A549 treated with Hydrocortisone at 1 μM for 4 hours (cell line): ENCODE measurements at places on chromosomes 6 and 20. TPM values are rescaled to one million over a fixed set of nuclear protein-coding genes. Genes with fewer than 3 reads are reported as not detected.

Gene CABLES2
- total RNA-seq, result 4.4 to 6.4 TPM (median 5.7 TPM) in 5 replicates

Gene BPI
- not detected in 5 replicates for total RNA-seq

Gene TRIM26
- 24.5 to 31.0 TPM (median 25.9 TPM) in 5 replicates for total RNA-seq

Gene SLC22A2
- 0.05 to 0.18 TPM (median 0.05 TPM) in 3 of 5 replicates, not detected in the others for total RNA-seq

Gene RHAG
- not detected in 5 replicates for total RNA-seq

Gene HSPA1L
- 1.2 to 2.0 TPM (median 1.6 TPM) in 5 replicates for total RNA-seq

Gene FBXL4
- total RNA-seq, result 4.5 to 7.1 TPM (median 5.8 TPM) in 5 replicates

Gene OR12D3
- total RNA-seq, result not detected in 5 replicates

Gene MYB
- 0.59 to 1.2 TPM (median 0.95 TPM) in 5 replicates for total RNA-seq

Gene HFE
- total RNA-seq, result 8.0 to 14.6 TPM (median 12.4 TPM) in 5 replicates

Gene GMPR
- 4.3 to 6.5 TPM (median 5.6 TPM) in 5 replicates for total RNA-seq

Gene POU3F2
- total RNA-seq, result not detected in 5 replicates

Gene AFG1L
- 1.6 to 2.3 TPM (median 2.0 TPM) in 5 replicates for total RNA-seq

Gene CPNE5
- total RNA-seq, result 0.12 to 0.16 TPM (median 0.14 TPM) in 5 replicates

Gene OPRM1
- not detected in 5 replicates for total RNA-seq

Gene RBM24
- total RNA-seq, result 6.1 to 7.7 TPM (median 6.4 TPM) in 5 replicates

Gene FAXC
- 6.0 to 7.3 TPM (median 7.1 TPM) in 5 replicates for total RNA-seq

Gene GZF1
- 9.2 to 12.6 TPM (median 11.3 TPM) in 5 replicates for total RNA-seq

Gene PNISR
- total RNA-seq, result 18.5 to 28.8 TPM (median 26.7 TPM) in 5 replicates

Gene CLVS2
- total RNA-seq, result 0.08 to 0.26 TPM (median 0.17 TPM) in 5 replicates

Gene CDH26
- 0.06 to 0.30 TPM (median 0.13 TPM) in 5 replicates for total RNA-seq

Gene MMP24
- total RNA-seq, result 29.2 to 32.4 TPM (median 29.6 TPM) in 5 replicates

Gene KCNK16
- total RNA-seq, result not detected in 5 replicates

Gene KIAA0408
- 5.3 to 7.5 TPM (median 5.6 TPM) in 5 replicates for total RNA-seq

Gene NEURL2
- 0.72 to 1.2 TPM (median 0.95 TPM) in 5 replicates for total RNA-seq

Gene DSP
- 31.5 to 60.6 TPM (median 41.5 TPM) in 5 replicates for total RNA-seq

Gene PLCG1
- 35.9 to 65.5 TPM (median 41.0 TPM) in 5 replicates for total RNA-seq

Gene SLC35D3
- total RNA-seq, result 0.05 to 0.09 TPM (median 0.06 TPM) in 3 of 5 replicates, not detected in the others

Gene OXT
- not detected in 5 replicates for total RNA-seq

Gene SYNCRIP
- total RNA-seq, result 117 to 154 TPM (median 130 TPM) in 5 replicates

Gene ARFGEF3
- 0.44 to 0.66 TPM (median 0.51 TPM) in 5 replicates for total RNA-seq

Gene CRIP3
- total RNA-seq, result 0.31 to 0.45 TPM (median 0.37 TPM) in 4 of 5 replicates, not detected in the other
